Activated CD4-positive, alpha-beta memory T cell treated with anti-CD3 and anti-CD28 coated beads, Interleukin-2, amount 10 ng/mL, durations not matched to agents 7 days and 5 days (primary cell): ENCODE measurements at places on chromosomes 4 and X.

- DNase-seq: peak; percentile 81
These were observed 5.6 kb downstream of the PNCK start for GRCh38 chrX:153667956-153668396.

- no peak for DNase-seq
These were observed 505.7 kb downstream of the ZNF674 start for GRCh38 chrX:46039526-46039925.

GRCh38 chr4:101019941-101020401 is 327.4 kb downstream of the PPP3CA start:
- peak; percentile 51 for DNase-seq

- DNase-seq: no peak
These were observed 1313.2 kb downstream of the ADGRL3 start for GRCh38 chr4:62513306-62513705.

- no peak for DNase-seq
These were observed 1.6 kb downstream of the STK32B start for GRCh38 chr4:5052726-5053425.

DNA sequence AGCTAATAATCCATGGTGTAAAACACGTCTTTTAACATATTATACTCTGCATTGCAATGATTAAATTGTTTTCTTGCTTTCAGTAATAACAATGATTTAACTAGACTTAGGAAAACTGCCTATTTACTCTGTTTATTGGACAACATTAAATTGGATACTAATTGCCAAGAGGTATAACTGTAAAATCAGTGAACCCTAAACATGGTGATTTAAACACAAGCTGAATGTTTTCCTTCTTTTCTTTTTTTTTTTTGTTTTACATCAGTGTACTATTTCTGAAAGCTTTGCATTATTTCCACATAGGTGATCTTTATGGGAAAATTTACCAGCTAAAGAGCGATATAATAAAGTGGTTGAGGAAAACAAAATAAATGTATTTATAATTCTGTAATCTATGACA is 276.7 kb downstream of the PCDH7 start:
- DNase-seq: no peak

- no peak for DNase-seq
These were observed 106.7 kb upstream of the BMP2K start for GRCh38 chr4:78669453-78669852.

DNA sequence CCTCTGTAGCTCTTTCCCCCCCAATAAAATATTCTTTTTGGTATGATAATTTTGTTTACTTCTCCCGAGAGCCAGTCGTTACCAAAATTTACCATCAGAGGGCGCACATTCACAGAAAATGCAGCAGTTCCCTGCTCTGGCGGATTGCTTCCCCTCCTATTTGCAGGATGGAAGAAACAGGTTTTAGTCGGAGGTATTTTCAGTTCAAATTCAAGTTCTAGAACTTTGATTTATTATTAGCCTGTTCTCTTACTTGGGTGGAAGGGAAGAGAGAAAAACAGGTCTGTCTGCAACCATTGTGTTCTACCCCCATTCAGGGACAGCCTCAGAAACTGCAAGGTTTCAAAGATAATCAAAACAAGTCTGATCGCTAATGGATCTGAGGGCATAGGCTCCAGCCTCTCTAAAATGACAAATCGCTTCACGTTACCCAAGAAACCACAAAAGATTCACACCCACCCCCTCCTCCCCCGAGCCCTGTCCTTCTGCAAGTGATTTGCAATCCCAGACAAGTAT is 263.8 kb upstream of the RPS6KA3 start:
- peak; percentile 51 for DNase-seq

- no peak for DNase-seq
These were observed 202.9 kb upstream of the NPY2R start for GRCh38 chr4:155005395-155006090.

- DNase-seq: no peak
These were observed 14.7 kb downstream of the WDR44 start for GRCh38 chrX:118360429-118361125.

DNA sequence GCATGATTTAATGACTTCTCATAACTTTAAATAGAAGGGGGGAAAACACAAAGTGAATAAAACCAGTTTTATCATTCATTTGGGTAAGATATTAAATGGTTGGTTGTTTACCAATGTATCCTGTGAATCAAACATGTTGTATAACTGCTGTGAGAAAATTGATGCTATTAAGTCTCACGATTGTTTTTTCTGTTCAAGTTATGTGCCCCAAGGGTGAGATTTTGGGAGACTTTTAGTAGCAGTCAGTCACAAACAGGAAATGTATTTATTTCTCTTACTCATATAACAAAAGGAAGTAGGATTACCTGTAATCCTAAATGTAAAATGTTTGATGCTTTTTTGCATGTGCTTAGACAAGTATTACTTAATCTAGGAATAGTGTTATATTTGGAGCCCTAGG is 39.2 kb downstream of the MTHFD2L start:
- no peak for DNase-seq

DNA sequence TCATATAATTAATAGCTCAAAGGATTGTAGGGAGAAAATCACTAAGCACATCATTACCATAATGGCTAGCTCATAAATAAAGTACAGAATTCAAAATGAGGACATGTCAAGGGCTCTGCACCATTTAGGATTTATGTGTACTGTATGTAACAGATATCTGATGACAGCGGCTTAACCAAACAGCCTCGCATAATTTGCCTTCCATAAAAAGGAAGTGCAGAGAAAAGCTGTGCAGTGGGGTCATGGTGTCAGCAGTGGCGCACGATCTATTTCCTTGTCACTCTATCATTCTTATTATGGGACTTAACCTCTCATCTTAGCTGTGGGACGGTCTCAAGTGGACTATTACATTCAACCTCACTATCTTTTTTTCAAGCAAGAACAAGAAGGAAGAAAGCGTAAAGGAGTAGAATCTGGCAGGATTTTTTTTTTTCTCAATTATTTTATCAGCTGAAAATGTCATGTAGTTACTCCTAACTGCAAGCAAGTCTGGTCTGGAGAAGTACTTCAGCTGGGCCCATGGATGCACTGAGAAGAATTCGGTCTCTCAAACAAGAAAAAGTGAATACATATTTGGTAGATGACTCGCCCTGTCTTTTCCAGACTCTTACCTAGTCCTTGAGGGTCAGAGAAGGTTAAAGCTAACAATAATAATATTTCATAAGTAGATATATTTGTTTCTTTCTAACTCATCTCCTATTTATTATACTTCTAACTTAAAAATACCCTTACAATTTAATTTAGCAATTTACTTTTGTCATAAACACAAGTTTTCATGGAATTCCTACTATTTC is 94.6 kb downstream of the COX18 start:
- DNase-seq: no peak

GRCh38 chr4:30256116-30256832 is 463.9 kb upstream of the PCDH7 start:
- no peak for DNase-seq

- DNase-seq: no peak
These were observed 218.6 kb downstream of the PRDM5 start for GRCh38 chr4:120703908-120704307.

GRCh38 chr4:139559687-139560086 is 3.7 kb upstream of the SETD7 start:
- no peak for DNase-seq

GRCh38 chrX:102859550-102859871 is 77.6 kb upstream of the RAB40AL start:
- no peak for DNase-seq

DNA sequence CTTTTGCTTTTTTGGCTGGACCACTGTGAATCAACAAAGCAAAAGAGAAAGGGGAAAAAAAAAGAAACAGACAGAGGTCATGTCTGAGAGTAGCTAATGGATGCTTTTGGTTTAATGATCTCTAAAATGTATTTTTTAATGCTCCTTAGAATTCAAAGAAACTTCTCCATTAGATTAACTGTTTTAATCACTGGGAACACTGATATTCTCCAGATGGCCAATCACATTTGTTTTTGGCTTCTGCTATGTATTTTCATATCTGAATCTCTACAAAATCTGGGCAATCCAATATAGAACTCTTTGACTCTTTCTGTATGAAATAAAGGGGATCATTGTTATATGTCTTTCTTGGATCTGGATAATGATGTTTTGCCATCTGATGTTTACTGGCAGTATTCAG is 278.2 kb downstream of the ADGRL3 start:
- no peak for DNase-seq

GRCh38 chrX:119041175-119041574 is 31.6 kb upstream of the CT47C1 start:
- no peak for DNase-seq

DNA sequence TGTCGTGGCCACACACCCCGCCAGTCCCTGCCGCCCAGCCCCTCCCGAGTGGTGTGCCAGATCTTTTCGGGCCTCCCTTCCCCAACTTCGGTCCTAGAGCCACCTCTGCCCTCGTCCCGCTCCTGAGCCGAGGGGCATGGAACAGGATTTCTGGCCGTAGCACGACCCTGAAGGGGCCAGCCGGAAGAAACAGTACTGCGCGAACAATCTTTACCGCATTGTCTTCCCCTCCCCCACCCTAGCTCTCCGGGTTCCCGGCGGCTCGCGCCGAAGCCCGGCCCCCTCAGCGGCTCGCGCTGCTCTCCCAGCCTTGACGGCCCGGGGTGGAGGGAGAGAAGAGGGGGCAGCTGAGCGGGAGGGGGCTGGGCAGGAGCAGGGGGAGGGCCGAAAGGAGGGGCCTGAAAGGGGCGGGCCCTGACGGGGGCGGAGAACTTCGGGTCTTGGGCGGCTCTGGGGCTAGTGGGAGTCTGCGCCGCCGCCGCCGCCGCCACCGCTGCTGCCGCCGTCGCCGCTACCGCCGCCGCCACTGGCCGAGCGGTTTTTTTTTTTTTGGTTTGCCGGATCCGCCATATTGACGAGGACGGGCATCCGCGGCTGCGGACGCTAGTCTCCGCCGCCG is at the start of gene USP9X:
TSS of gene USP9X (plus strand) at position 553 of the 619 bp plus-strand sequence. CDS start 38,184 bp downstream, outside the sequence.
- DNase-seq: peak; percentile 86

- no peak for DNase-seq
These were observed 18.1 kb downstream of the NELFA start for GRCh38 chr4:1990676-1991075.

DNA sequence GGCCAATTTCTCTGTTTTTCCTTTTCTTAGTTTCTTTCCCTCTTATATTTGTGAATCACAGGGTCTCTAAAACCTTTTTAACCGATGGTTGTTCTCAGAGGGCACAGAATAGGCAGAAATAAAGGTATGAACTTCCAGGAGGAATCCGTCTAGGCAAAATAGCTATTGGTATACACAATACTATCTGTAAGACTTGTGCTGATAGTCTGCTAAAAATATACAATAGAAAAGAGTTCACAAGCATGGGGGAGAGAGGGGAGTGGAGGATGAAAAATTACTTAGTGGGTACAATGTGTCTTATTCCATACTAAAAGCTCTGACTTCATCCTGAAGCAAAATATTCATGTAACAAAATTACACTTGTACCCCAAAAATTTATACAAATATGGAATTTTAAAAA is 30.2 kb downstream of the ANTXR2 start:
- DNase-seq: no peak

DNA sequence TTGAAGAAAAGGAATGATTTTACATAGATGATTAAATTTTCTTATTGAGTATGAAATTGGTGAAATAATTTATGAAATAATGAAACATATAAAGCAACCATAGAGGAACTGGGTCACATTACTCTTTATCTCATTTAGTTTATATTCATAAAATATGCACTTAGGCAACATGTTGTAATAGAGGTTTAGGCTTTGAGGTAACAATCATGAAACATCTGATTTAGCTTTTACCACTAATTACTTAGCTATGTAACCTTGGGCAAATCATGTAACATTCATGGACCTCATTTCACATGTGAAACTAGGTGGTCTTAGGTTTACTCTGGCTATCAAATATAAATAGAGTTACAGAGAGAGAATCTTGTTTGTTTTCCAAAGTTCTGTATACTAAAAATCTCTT is 54.5 kb upstream of the SMARCA5 start:
- no peak for DNase-seq

- no peak for DNase-seq
These were observed 758 bp downstream of the IQSEC2 start for GRCh38 chrX:53280331-53281320.

- no peak for DNase-seq
These were observed 65.6 kb downstream of the MCF2 start for GRCh38 chrX:139642241-139642927.

DNA sequence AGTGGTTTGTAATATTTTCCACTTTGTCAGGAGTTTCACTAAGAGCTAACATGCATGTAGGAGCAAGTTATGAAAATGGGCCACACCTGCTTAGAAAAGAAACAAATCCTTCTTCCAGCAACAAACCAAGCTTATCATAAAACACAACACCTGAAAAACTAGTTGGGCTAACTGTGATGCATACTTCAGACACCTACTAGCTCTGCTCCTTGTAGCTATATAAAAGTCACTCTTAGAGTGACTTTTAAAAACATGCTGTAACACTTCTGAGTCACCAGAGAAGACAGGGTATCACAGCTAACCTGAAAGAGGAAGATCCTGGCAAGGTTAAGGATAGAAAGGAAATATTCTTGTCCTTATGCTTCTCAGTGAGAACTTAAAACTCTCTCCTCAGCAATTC is 3.6 kb upstream of the SLAIN2 start:
- no peak for DNase-seq

DNA sequence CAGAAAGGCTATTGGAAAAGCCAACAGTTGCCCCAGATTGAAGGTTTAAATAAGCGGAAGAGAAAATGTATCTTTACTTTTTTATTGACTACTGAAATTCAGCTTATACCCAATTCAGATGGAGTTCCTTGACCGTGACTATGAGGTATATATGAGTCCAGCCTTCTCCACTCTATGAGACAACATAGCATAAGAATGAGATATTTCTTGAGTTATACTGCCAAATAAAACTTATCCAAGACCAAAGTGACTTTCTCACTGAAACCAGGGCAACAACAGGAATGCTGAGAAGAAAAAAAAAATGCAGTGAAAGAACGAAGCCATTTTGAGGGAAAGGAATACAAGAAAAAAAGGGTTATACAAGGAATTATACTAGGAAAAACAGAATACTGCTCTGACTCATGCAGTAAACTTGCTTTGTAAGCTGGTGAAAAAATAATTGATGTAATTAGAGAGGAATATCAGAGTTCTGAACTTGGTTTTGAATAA is 16.3 kb upstream of the PDK3 start:
- DNase-seq: no peak

DNA sequence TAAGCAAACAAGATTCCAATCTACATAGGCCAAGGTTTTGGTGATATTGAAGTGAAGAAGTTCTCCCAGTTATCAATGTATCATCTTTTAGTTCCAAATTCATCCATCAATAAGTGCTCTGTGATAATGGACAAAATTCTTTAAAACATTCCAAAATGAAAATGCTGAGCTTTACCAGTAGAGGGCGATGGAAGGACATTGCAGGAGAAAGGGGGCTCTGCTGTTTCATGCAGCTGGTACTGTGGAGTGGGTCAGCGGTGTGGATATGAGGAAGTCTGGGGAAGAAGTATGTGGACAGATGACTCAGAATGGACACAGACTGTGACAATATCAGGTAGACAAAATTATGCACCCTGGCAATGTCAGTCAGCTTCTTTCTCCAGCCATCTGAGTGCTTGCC is 46.6 kb upstream of the HS6ST2 start:
- DNase-seq: no peak

GRCh38 chr4:100063355-100063754 is 113.3 kb upstream of the H2AZ1 start:
- no peak for DNase-seq
